ENCODE measurements at places on chromosomes 2 and 18.
A peak's percentile ranks its signal among the peaks of the same experiment; 100 is the strongest.

DNA sequence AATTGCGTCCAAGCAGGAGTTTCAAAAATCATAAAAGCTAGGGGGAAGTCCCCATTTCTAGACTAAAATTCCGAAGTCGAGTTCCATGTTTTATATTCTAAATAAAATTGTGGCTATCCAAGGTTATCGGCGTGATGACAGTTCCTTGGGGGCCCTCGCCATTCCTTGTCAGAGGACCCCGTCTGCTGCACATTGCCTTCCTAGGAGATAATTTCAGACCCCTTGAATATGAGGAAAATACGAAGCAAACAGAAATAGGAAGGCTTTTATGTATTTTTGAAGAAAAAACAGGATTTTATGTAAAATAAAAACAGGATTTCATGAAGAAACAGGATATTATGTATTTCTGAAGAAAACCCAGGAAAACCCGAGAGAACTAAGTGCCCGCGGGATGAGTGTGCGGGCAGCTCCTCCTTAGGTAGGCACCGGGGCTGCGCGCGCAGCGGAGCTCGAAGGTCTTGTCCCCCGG is 465 bp upstream of the PLEKHA3 start:
- DNase-seq = no peak

DNA sequence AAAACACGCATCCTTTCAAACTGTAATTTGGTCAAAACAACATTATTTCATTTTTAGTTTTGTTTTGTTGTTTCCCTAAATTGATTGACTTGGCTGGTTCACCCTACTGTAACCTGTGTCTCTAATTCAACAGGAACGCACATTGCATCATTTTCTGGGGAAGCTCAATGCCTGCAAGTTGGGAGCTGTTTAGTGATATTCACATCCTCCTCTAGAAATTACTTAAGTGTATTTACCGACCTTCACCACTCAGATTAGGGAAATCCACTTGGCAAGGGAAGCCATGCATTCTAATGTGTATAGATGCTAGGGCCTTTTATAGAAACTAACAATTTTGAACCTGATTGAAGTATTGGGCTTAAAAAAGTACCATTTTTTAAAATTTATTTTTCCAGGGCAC is 7.3 kb upstream of the TPO start:
- DNase-seq = no peak

DNA sequence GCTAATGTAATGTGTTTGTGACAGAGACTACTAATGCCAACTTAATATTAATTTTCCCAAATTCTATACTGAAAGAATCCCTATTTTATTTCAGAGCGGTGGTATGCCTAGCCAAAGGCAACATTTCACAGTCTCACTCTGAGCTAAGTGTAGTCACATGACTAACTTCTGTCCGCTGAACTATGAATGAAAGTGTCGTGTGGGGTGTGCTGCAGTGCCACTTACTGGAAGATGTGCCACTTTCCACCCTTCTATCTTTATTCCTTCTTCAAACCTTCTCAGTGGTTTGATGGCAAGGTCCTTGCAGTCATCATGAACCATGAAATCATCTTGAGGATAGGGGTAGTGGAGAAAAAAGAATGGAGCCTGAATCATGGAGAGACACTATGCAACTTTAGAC is 47.3 kb upstream of the C1D start:
- DNase-seq = no peak

DNA sequence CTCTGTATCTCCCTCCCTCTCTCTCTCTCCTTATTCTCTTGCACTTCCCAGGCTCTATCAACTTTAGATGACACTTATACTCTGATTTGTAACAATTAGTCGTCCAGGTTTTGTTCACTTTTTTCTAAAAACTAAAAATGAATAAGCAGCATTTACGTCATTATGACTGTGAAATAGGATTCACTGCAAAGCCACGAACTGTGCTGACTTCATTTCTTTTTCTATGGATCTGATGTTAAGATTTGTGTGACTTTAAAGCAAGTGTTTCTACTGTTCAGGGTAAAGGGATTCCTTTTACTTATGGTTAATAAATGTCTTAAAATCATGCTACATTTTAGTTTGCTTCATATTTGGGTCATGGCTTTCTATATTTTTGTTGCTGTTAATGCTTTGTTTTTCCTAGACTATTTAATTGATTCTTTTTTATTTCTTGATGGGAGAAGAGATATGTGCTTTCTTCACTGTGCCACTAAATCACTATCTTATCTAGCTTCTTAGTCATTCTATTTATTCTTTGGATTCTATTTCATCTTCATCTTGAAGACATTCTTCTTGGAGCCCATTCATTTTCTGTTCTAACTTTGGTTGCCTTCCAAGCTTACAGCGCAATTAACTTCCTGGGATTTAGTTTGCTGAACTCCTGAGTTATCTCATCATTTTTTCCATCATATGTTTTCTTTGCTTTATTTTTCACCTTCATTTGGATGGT is 480.4 kb upstream of the TRIB2 start:
- DNase-seq = no peak

GRCh38 chr2:45506756-45507155 is 104.3 kb downstream of the SRBD1 start:
- DNase-seq = no peak

DNA sequence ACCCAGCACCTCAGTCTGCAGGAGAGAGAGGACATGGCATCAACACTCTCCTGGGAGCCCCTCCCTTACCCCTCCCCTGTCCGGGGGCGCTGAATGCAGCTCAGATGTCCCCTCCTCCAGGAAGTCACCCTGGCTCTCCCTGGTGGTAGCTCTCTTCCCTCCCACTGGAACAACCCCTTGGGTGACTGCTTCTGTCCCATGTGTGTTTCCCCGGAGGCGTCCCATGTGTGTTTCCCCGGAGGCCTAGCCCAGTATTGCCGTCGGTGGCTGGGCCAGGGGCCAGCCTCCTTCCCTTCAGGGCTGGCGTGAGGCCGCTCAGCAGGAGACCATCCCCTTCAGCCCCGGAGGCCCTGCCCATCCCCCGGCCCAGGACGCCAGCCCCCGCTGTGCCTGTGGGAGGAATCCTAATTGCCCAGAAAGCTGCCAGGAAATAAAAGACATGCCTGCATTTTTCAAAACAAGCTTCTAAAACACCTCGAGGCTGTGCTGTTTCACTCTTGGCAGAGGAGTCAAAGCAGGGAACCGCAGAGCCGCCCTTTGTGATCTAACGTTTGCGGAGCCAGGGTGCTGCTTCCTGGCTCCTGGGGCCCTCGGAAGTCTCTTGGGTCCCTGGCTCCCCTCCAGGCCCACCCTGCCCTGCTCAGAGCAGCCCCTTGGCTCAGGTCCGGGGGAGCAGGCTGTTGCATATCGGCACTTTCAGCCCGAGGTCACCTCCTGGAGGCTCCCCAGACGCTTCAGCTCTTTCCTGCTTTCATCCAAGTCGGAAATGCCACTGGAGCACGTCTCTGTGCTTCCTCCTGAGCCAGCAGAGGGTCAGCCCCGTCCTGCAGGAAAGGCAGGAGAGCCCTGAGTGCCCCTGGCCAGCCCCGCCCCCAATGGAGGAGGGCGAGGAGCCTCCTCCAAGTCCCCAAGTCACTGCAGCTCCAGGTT is 11.4 kb downstream of the SNED1 start:
- peak; percentile 47 for DNase-seq

- peak; percentile 32 for DNase-seq
These were observed 706 bp downstream of the UBXN2A start for GRCh38 chr2:23940718-23941620.

DNA sequence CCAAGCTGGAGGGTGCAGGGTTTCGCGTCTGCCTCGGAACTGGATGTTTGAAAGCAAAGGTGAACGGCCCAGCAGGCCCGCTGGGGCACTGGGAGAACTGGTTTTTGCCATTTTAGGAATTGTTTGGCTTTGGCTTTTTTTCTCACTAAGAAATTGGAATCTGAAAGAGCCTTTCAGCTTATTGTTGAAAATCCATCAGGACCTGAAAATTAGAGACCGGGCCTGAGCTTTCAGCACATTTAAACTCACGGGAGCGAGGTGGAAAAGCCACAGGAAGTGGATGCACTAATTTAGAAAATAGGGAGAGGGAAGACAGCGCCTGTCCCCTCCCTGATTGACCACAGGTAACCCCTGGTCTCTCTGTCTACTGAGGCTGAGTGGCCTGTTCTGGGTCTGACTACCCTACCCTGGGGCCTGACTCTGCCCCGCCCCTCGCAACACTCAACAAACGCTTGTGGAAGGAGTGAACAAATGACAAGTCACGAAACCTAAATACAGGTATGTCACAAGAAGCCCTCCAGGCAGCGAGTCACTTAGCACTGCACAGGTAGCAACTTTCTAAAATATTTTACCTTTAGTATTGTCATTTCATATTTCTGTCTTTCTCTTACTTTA is 100.3 kb upstream of the MBOAT2 start:
- no peak for DNase-seq

Measured in brain (organoid and tissue), 16 donors.